ENCODE measurements at places on chromosomes 7 and 10.

GRCh38 chr7:83796760-83797159 is 147.8 kb upstream of the SEMA3E start:
- DNase-seq: no peak

GRCh38 chr10:14659626-14660196 is 115.0 kb downstream of the FAM107B start:
- peak; percentile 39 for DNase-seq

DNA sequence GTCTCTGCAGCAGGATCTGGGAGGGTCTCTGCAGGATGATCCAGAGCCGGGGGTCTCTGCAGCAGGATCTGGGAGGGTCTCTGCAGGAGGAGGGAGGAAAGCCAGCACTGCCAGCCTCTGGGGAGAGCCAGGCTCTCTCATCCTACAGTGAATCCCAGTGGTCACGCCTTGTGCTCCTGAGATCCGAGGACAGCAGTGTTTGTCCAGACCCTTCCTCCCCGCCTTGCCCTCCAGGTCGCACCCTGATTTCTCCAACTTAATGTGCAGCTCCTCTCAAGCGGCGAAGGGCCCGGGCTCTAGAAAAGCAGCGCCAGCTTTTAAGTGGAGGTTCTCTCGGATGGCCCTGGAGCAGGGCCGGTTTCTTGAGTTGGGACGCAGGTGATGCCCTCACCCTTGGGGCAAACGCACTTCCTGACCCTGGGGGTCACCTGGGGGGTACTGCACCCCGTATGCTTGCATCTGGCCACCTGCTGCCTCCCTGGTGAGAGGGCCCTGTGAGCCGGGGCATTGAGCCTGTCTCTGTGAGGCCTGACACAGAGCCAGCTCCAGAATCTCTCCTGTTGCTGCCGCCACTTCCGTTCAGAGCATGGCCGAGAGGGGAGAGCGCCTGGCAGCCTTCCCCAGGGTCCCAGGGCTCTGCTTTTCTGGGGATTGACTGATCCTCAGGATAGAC is 111.6 kb downstream of the ACTR3B start:
- DNase-seq: no peak

DNA sequence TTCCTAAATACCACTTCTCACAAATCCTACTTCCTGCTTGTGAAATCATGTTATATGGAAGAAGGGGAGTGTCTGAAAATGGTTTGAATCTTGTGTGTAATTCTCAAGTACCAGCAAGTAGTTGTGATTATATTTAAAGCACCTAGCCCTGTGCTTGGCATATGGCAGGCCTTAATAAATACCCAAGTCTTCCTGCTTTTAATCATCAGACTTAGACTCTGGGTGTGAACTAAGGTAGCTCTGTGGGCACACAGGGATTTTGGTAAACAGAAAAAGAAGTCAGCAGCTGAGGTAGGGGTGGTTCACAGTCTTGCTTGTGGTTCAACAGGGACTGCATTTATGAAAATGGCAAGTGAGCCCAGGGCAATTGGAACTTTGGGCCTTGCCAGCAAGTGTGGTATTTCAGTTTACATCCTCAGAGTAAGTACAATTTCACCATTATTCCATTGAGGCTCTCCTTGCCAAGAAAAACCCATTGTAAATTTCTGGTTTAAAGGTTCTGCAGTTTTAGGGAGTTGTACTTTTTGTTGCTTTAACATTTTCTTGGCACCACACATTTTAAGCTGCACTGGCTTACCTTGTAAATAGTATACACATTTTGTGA is 215.5 kb downstream of the AUTS2 start:
- no peak for DNase-seq

- DNase-seq: no peak
These were observed 825.1 kb upstream of the ZWINT start for GRCh38 chr10:57186201-57186600.

- DNase-seq: no peak
These were observed 57.2 kb downstream of the SLC29A4 start for GRCh38 chr7:5339955-5340354.

GRCh38 chr7:90201500-90202195 is 9.9 kb upstream of the STEAP2 start:
- no peak for DNase-seq

GRCh38 chr7:5426226-5426475 is 2.5 kb upstream of the TNRC18 start:
- DNase-seq: no peak

GRCh38 chr10:59896191-59896590 is 10.2 kb downstream of the CCDC6 start:
- no peak for DNase-seq

DNA sequence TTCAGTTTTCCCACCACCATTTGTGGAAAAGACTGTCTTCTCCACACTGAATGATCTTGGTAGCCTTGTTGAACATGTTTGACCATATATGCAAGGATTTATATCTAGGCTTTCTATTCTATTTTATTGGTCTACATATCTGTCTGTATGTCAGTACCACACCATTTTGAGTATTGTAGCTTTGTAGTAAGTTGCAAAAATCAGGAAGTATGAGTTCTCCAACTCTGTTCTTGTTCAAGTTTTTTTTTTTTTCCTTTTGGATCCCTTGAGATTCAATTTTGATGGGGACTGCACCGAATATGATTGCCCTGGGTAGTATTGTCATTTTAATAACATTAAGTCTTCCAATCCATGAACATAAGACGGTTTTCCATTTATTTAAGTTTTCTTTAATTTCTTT is 176.8 kb downstream of the DNAJC1 start:
- no peak for DNase-seq

GRCh38 chr7:30163231-30163894 is 28.6 kb downstream of the MTURN start:
- peak; percentile 72 for DNase-seq

DNA sequence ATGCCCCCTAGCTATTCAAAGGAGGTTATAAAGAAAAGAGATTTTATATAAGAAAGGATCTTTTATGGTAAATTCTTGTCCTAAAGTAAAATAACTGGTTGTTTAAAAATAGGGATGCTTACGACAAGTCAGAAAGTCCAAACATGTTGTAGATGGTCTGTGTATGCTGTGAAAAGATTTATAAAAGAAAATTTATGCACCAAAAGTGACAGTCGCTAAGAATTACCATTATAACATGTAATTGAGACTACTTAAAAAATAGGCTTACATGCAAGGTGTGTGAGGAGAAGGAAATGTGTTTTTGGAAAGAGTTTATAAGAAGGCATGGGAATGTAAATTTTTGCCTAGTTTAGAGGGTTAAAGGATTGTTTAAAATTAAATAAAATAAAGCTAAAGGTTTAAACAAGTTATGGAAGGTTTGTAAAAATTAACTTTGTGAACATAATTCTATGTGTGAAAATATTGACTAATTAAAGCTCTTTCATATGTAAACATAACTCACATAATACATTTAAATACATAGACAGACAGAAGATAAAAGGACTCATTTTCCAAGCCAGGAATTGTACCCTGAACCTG is 118.5 kb downstream of the LYZL1 start:
- no peak for DNase-seq

GRCh38 chr7:15555381-15555859 is 6.4 kb downstream of the AGMO start:
- DNase-seq: no peak

- DNase-seq: no peak
These were observed 586.0 kb upstream of the MGMT start for GRCh38 chr10:128881086-128881485.

DNA sequence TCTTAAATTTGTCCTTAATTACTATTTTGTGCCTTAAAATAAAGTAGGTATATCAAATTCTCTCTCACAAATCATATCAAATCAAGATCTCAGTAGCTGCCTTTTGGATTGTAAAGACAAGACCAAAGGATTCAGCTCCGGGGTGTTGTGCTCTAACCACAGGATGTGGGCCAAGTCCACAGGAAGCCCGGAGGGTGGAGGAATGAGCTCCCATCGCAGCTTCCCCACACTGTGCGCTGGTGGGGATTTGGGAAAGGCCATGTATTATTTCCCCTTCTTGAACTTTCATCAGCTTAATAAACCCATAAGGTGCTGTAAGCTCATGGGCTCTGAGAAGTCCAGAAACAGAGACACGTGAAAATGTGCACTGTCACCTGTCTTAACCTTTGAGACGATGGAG is 241.6 kb upstream of the TCERG1L start:
- DNase-seq: no peak

DNA sequence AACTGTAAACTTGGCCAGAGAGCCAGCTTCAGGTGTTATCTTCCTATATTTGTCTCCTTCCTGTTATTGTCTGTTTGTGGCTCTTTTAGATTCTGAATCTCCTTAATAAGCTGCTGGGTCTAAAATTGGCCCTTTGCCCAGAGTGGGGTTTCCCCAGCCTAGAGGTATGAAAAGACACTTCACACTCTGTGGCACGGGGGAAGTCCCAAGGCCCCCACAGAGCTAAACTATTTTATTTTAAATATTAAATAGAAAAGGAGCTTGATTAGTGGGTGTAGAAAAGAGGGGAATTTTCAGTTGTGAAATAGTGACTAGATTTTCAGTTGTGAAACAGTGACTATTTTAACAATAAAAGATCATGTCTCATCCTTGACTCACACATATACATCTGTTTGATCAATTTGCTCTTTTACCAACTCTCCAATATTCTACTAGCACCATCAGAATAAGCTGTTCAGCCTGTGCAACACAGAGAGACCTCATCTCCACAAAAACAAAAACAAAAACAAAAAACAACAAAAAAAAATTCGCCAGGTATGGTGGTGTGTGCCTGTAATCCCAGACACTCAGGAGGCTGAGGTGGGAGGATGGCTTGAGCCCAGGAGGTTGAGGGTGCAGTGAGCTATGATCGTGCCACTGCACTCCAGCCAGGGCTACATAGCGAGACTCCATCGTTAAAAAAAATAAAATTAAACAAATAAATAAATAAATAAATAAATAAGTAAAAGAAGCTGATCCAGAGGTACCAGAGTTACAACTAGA is 24.9 kb upstream of the ADO start:
- DNase-seq: no peak

GRCh38 chr7:101598986-101599771 is 29.9 kb downstream of the MYL10 start:
- DNase-seq: no peak

GRCh38 chr7:100865938-100866728 is 1.1 kb upstream of the TRIP6 start:
- peak; percentile 56 for DNase-seq

DNA sequence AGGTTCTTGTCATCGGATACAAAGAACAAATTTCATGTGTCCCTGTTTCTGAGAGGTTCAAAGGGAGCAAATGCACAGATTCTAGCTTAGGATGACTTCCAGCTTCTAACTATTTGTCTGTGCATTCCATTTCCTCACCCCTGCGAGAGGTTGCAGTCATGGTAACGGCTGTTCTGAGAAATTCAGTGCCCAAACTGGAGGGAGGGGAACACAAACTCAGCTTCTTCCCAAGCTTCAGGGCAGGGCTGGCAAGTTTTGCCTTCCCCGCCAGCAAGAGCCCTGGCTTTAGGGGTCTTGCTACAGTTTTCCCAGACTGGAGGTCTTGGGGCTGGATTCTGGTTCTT is 11.1 kb downstream of the FAS start:
- DNase-seq: no peak

- no peak for DNase-seq
These were observed 114.2 kb upstream of the DGKB start for GRCh38 chr7:15016766-15017165.

- no peak for DNase-seq
These were observed 46.4 kb upstream of the ENO4 start for GRCh38 chr10:116802876-116803275.

- DNase-seq: no peak
These were observed at the start of gene DNAH11 for GRCh38 chr7:21542891-21543527. Gene DNAH11, plus strand, starts transcription at chr7:21543039. Its CDS starts 207 bp downstream, at chr7:21543246.

- DNase-seq: no peak
These were observed 6.6 kb upstream of the INSIG1 start for GRCh38 chr7:155291045-155291530.

DNA sequence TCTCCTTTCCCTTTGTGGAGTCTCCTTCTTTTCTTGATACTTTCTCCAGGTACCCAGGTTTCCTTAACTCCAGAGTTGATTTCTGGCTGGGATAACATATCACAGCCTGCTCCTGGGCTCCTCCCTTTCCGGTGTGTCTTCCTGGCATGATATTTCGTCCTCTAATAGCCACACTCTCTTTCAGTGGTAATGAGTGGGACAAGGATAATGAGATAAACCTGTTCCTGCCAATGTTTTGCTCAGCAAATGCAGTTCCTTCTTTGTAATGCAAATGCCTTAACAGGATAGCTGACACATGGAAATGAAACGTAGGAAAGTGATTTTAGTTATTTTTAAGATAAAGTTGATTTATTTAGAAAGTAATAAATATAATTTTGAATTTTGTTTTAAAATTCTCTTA is 168.6 kb downstream of the NRP1 start:
- DNase-seq: no peak

DNA sequence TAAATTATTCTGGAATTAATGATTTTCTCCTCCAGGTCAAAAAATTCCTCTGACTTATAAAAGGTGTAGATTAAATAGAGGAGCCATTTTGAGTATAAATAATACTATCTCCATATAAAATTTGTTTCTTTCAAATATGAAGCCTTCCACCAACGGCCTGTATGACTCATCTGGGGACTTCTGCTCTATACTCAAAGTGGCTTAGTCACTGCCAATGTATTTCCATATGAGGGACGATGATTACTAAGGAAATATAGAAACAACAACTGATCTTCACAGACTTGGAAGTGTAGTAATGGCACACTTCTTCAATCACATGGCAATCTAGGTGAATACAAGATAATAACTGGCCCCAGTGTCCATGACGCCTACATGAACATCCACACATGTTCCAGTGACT is 335.6 kb upstream of the HGF start:
- no peak for DNase-seq

DNA sequence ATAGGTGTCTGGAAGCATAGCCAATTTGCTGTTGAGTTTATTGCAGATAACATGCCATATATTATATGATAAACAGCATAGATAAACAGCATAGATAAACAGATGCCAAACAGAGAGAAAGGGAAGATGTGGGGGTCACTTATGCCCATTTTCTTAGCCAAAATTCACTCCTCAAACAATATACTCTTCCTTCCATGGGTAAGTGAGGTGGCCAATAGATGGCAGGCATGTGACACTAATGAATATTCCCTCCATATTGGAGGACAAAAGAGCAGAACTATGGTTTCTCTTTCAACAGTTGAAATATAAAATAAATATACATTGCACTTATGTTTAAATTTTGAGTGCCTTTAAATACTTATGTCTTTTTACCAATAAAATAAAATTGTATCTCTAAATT is 1212.8 kb downstream of the REEP3 start:
- DNase-seq: no peak
